ENCODE measurements at places on chromosomes 6 and 20. TPM values are rescaled to one million over a fixed set of nuclear protein-coding genes. Genes with fewer than 3 reads are reported as not detected.
A peak's percentile ranks its signal among the peaks of the same experiment; 100 is the strongest.

GRCh38 chr6:170142559-170142958 lies 148.3 kb downstream of the DLL1 start:
- DNase-seq = no peak

- no peak for DNase-seq
Measured at GRCh38 chr6:152609125-152609670, 28.0 kb downstream of the SYNE1 start.

DNA sequence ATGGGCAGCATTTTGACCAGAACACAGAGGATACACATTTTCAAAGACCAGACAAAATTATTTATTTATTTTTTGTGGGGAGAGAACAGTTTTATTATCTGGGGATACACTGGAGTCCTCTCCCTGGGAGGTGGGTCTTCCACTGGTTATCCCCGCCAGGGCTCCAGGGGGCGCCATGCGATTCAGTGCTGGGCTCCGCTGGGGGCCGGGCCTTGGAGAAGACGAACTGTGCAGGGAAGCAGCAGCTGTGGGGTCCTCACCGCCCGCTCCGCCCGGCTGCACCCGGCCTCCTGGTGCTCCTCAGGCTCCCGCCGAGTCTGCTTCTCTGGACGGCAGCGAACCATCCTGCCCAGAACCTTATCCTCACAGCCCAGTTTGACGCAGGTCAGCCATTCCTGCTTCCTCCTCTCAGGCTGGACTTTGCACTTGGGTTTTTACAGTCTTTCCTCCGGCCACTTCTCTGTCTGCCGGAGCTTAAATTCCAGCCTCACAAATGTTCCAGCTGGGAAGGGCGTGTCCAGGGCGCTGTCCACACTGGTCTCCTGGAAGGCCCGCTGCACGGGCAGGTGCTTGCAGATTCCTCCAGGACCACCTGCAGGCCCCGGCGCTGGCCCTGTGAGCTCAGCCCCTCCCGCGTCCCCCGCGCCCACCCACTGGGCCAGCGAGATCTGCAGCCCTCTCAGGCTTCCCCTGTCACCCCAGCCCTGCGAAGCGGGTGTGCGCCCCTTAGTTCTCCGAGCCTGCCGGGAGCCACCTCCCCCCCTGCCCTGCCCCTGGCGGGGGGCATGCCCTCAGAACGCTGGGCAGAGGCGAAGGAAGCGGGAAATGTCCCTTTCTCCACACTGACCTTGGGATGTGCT lies 1830.0 kb upstream of the DEFB115 start:
- DNase-seq = no peak

GRCh38 chr6:150179030-150179429 lies 36.2 kb downstream of the PPP1R14C start:
- no peak for DNase-seq

DNA sequence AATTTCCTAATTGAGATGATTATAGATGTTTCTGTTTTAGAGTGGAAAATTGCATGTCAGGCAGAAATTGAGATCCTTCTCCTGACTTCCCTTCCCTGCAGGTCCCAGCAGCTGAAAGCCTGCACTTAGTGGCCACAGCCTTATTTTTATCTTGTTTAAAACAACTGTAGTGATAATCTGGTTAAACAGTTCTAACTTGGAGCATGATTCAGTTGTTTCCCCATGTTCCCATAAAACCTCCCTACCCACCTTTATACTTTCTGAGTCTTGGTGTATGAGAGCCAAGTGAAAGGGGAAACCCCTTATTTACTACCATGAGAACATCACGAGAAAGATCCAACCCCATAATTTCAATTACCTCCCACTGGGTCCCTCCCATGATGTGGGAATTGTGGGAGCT lies 195.2 kb downstream of the SLC16A10 start:
- DNase-seq = no peak

- no peak for DNase-seq
Measured at GRCh38 chr20:54107600-54108325, 37.4 kb upstream of the BCAS1 start.

DNA sequence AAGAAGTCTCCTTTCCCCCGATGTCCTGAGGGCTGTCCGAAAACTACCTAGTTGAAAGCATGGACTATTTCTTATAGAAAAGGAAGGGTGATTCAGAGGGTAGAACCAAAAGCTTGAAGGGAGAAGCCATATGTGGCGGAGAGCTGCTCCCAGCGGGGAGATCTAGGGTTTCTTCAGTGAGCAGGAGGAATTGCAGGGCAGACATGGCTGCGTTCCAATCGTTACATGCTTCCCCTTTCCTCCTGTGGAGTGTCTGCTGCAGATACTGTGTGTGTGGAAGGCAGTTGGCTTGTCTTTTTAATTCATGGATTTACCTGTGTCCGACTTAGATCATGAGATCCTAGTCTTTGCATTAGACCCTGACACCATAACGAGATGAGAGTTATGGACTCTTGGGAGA lies 799.5 kb downstream of the QKI start:
- DNase-seq = no peak

GRCh38 chr20:56540415-56540814 lies 7.4 kb downstream of the FAM209B start:
- DNase-seq = no peak

- DNase-seq = no peak
Measured at GRCh38 chr20:50368813-50369224, 141.4 kb upstream of the PTPN1 start.

- no peak for DNase-seq
Measured at GRCh38 chr20:6855104-6855503, 87.6 kb downstream of the BMP2 start.

DNA sequence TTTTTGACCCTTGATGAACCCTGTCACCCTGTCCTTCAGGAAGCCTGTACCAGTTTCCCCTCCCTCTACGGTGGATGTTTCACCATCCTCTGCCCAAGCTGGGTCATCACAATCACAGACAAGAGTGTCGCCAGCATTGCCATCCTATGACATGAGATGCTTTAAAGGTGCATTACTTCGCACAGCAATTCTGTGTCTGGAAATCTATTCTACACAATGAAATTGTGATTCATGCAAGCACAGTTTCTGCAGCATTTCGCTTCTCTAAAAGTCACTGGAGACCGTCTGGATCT lies 2.5 kb upstream of the ULBP2 start:
- DNase-seq = no peak

GRCh38 chr6:30793521-30794194 lies 49.3 kb upstream of the IER3 start:
- no peak for DNase-seq

GRCh38 chr20:31698803-31699718 lies 23.6 kb downstream of the BCL2L1 start:
- DNase-seq = peak; percentile 67

DNA sequence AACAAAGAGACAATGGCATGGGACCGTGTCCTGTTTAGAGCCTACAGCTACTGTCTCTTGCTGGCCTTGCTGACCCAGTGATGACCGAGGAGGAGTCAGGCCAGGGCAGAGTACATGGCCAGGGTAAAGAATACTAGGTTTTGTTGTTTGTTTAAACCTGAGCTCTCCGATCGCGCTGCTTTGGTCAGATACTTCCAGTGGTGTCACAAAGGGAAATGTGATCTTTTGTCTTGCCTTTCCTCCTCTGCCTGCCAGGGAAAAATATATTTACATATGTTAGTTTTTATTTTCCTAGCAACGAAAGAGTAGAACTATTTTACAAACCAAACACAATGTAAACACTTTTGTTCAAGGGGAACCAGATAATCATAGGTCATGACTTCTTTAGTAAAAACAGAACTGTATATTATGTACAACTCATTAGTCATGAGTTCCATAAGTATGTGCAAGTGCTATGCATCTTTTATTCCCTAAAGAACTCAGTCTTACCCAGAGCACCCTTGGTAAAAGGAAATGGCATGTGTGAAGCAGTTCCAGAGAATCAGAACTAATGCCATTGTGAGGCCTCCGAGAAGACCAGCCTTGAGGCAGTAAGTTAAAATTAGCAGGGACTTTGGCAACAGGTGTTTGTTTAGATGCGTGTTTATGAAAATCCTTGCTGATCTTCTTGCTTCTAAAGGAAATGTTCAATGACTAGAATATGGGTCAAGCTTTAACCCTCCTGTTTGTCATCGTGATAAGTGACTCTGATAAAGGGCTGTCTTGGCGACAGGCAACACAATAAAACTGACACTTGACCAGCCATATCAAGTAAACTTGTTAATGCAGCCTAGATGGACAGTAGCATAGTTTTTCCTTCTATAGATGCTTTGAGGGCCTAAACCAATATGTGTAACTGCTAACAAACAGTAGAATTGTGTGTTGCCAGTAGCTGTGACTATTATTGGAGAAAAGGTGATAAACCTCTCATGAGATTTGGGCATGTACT lies 204.6 kb downstream of the NKAIN2 start:
- DNase-seq = no peak

- no peak for DNase-seq
Measured at GRCh38 chr6:111985202-111985731, 68.6 kb upstream of the CCN6 start.

GRCh38 chr6:161941565-161941964 lies 667.7 kb upstream of the AGPAT4 start:
- DNase-seq = no peak

DNA sequence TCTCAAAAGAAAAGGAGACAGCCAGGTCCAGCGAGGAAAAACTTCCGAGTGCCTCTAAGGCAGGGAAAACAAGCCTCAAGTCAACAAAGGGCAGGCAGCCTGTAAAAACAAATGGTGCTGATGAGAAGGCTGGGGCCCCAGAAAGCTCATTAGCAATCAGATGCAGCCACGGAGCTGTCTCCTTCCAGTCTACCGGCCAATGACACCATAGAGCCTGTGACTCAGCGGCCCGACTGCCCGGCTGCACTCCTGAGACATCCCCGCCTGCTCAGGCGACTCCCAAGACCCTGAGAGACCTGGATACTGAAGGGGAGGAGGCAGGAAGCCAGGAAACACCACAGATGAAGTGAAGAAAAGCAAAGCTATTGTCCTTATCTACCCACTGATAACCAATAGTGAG lies 120.1 kb upstream of the HDDC2 start:
- no peak for DNase-seq

DNA sequence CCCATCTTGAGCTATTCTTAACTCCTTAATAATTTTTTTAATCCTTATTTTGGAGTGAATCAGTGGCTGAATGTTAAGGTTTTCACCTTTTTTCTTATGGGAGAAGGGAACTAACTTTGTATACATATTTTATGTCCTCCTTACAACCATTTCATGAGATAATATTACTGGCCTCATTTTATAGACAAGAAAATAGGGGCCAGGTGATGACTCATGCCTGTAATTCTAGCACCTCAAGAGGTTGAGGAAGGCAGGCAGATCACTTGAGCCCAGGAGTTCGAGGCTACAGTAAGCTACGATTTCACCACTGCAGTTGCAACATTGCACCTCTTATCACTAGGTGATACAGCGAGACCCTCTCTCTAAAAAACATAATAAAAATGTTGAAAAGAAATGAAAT lies 128.7 kb downstream of the TMEM242 start:
- DNase-seq = no peak

- DNase-seq = peak; percentile 36
Measured at GRCh38 chr6:33192671-33193602, 670 bp upstream of the COL11A2 start.

GRCh38 chr20:9581509-9581908 lies 67.1 kb downstream of the LAMP5 start:
- no peak for DNase-seq

GRCh38 chr20:58143531-58143930 lies 84.9 kb downstream of the ANKRD60 start:
- no peak for DNase-seq

PTGIS gene
- 156 TPM for total RNA-seq

FHL5 gene
- total RNA-seq = 39.7 TPM

GSTA2 gene
- total RNA-seq = not detected

KCNS1 gene
- total RNA-seq = not detected

CCN2 gene
- total RNA-seq = 221 TPM

ATRN gene
- 12.6 TPM for total RNA-seq

GLP1R gene
- not detected for total RNA-seq
